ENCODE measurements at places on chromosomes 16 and 17.

DNA sequence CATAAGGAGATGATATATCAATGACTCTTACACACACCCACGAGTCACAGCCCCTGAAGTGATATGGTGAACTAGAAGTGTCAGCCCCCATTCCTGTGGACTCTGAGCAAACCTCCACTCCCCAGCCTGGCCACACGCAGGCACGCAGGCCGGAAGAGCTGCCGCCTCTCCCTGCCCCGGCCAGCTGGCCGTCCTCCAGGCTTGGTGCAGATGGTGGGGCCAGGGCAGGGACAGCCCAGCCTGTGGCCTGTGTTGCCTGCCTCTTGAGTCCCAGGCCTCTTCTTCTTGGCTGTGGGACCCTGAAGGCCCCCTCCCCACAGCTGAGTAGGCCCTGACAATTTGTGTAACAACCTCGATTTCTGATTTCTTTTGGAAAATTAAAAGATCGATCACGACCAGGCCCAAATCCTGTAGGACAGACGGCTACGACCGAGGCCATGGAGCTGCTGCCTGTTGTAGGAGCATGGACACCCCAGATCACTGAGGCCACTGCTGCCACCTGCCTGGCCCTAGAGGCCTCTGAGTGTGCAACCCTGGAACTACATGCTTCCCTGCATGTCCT lies 10.0 kb upstream of the MPRIP start:
- no peak for DNase-seq

DNA sequence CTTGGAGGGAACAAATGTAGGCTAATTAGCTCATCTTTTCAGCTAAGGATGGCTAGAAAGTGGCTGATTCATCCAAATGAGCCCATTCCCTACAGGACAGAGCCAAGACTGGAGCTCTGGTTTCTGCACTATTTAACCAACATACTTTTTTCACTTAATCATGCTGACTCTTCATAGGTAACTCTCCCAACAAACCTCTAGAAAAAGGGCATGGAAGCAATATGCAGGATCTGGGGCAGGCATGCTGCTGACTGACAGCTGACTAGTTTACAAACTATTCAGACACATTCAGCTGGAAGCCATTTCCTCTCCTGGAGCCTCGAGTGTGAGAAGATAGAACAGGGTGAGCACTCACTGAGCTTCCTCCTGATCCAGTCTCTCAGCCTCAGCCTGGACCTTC lies 6.2 kb downstream of the BECN1 start:
- no peak for DNase-seq

GRCh38 chr17:222172-222571 lies 40.7 kb upstream of the DOC2B start:
- DNase-seq = no peak

DNA sequence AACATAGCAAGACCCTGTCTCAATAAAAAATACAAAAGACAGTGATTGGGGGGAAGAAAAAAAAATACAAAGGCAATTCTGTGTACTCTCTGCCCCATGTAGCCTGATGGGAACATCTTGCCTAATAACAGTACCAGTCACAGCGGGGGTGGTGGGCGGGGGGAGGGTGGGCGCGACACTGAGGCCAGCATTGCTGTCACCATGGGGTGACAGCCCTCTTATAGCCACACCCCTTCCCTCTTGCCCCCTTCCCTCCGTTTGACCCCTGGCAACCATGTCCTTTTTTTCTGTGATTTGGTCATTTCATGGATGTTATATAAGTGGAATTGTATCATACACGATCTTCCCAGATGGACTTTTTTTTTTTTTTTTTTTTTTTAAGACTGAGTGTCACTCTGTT lies 80.9 kb downstream of the DNAH17 start:
- DNase-seq = no peak

- DNase-seq = no peak
Measured at GRCh38 chr16:716200-716568, 1.3 kb downstream of the METRN start.

DNA sequence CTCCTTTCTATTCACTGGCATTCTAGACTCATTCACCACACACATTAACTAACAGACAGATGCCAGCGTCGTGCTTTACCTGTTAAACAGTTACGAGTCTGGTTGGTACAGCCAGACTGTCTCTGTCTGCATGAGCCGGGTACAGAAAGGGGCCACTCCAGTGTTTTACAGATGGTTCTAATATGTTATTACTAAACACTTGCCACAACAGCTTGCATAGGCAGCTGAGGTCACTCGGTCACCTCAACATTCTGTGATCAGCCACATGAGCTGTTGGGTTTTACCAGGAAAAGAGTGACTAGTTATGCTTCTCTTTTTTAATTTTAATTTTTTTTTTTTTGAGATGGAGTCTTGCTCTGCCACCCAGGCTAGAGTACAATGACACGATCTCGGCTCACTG lies 25.2 kb downstream of the CD300A start:
- DNase-seq = no peak

GRCh38 chr17:75632863-75633485 lies at the start of gene SMIM5:
Gene SMIM5, plus strand, starts transcription at chr17:75633434. Its CDS starts 6,768 bp downstream, at chr17:75640202.
- peak; percentile 70 for DNase-seq

DNA sequence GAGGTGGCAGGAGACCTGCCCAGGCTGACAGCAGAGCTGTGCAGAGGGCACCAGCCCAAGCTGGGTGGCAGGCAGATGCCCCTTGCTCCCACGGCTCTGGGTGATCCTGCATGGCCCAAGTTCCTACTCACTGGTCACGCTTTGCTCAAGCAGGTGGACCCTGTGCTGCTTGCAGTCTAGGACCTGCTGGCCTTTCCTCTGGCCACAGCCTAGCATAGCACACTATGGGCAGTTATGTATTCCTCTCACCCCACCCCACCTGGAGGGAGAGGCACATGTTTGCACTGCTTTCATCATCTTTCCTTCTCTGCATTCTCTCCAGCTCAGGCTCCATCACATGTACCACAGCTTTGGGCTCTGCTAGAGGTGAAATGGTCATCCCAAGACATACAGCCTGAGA lies 19.6 kb upstream of the SREBF1 start:
- no peak for DNase-seq

DNA sequence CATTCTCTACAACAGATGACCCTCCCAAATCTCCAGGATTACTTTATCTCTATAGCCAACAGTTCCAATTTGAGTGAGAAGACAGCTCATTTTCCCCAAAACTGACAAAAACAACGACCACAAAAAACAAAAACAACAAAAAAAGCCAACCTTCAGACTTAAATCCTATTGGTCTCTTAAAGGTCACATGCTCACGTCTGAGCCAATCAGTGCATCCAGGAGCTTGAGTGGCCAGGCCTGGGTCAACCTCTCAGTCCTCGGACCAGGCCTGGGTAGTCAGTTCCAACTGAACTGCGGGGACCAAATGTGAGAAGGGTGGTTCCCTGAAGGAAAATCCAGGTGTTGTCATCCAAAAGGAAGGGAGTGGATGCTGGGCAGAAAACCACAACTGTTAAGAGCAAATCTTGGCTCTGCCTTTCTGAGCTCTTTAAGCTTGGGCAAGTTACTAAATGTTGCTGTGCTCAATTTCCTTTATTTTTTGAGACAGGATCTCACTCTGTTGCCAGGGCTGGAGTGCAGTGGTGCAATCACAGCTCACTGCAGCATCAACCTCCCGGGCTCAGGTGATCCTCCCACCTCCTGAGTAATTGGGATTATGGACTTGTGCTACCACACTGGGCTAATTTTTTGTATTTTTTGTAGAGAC lies 43.0 kb upstream of the MSI2 start:
- DNase-seq = no peak

DNA sequence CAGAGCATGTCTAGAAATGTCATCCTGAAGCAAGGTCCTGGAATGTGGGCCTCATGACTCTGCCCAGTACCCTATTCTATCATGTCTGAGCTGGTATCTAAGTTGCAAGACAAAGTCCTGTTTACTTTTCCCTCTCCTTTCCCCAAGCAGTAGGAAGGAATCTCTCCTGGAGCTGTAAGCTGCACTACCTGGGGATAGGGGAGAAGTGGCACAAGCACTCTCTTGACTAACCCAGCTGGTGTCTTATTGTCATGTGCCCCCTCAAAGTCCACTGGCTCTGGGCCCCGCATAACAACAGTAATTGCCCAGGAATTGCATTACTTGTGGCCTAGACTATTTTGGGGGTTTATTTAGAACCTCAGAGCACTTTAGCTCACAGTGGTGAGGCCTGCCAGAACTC lies 1366.3 kb upstream of the GOT2 start:
- DNase-seq = no peak

DNA sequence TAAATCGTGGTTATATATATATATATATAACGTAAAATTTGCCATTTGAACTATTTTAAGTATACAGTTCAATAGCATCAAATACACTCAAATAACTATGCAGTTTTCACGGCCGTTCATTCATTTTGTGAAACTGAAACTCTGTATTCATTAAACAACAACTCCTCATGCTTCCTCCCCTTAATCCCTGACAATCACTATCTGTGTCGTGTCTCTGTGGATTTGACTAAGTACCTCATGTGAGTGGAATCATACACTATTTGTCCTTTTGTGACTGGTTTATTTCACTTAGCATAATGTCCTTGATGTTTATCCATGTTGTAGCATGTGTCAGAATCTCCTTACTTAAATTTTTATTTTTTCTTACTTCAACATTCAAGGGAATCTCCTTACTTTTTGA lies 2.8 kb downstream of the CCL23 start:
- DNase-seq = no peak

DNA sequence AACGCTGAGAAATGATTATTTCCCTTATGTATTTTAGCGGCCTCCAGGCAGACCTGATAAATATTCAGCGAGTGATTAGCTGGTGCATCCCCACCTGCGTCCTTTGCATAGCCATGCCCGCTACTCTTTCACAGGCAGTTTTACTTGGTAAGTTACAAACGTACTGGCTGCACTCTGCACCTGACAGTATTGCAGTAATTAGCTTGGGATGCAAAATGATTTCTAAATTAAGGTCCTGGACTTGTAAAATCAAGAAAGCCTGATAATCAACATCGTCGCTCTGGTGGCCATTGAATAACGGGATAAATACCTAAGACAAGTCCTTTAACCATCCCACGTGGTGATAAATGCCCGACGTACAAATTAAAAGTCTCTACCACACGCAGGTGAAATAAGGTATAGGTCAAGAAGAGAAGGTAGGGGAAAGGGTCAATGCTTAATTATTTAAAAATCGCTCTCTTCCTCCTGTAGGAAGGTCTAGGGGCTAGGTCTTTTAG lies 998 bp upstream of the PRKCA start:
- no peak for DNase-seq

Data from stimulated activated CD4-positive, alpha-beta T cell treated with anti-CD3 and anti-CD28 coated beads, Interleukin-4, amount 100 ng/mL, for 4 hours (primary cell).